ENCODE measurements at places on chromosomes 11 and 22.

GRCh38 chr22:32556159-32556558, 81.5 kb downstream of the FBXO7 start:
- DNase-seq, result no peak

DNA sequence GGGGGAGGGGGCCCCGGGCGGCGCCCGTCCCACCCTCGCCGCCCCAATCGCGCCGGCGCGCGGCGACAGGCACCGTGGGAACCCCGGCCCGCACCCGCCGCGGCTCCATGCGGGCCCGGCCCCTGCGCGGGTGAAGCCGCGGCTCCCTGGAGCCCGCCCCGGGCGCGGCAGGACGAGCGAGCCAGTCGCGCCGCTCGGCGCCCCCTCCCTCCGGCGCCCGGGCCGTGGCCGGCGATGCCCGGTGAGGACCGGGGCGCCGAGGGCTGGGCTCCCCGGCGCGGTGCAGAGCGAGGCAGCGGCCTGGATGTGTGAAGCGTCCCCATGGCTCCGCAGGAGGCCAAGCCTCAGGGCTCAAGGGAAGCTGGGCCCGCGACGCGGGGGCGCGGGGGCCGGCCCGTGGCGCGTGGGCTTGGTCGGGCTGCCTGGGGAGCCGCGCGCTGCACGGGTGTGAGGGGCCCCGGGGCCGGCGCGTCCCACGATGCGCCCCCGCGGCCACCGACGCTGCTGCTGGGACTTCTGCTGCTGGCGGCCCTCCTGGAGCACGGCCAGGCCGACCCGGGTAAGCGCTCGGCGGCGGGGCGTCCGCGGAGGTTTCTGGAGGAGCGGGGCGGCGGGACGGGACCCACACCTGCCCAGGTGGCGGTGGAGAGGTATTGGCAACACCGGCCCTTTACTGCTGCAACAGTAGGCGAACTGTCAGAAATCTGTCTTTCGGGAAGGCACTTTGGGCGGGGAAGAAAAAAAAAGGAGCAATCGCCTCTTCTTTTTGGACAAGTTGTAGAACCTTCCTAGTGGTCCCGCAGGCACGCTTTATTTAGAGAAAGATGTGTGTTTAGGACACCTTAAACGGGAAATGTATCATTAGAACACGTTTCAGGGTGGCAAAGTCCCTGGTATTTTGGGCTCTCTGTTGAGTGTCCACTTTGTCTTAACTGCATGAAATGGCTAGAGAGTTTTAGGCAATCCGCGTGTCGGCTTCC, 119.4 kb downstream of the HIPK3 start:
- DNase-seq, result no peak

DNA sequence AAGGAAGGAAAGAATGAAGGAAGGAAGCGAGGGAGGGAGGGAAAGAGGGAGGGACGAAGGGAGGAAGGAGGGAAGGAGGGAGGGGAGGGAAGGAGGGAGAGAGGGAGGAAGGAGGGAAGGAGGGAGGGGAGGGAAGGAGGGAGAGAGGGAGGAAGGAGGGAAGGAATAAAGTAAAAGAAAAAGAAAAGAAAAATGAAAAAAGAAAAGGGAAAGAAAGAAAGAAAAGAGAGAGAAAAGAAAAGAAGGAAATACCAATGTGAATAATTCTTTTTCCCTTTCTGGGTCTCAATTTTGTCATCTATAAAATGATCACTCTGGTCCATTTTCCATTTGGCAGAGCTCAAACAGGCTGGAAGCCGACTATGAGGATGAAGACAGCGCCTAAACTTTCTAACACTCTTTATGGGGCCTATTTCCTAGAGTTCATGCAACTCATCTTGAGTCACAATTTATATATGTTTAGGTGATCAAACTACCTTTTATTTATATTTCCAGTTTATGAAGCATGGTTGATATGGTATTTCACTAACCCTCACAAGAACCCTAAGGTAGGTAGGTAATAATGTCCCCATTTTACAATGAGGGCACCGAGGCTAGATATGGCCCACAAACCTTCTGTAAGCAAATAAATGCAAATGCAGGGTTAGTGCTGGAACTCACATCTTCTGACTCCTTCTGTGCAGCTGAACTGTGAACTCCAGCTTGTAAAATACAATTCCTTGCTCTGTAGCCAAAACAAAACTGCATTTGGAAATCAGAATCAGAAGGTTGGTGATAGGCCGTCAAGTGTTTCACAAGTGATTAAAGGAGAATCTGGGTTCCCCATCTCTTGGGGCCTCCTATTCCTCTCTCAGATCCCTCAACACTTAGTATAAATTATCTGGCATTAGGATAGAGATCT, 434.3 kb downstream of the ETS1 start:
- DNase-seq, result no peak

DNA sequence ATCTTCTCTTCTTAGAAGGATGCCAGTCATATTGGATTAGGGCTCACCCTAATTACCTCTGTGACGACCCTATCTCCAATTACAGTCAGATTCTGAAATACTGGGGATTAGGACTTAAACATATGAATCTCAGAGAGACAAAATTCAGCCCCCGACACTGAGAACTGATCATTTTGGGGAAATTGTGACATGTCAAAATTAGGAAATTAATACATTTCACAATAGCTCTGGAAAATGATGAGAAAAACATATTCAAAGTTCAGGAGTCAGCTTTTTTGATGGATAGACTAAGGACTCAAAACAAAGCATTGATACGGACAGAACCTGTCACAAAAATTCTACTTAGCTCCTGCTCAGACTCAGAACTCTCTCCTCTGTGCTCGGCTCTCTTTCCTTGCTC, 40.8 kb downstream of the COMMD9 start:
- DNase-seq, result no peak

GRCh38 chr11:134537296-134537695, 125.3 kb upstream of the B3GAT1 start:
- no peak for DNase-seq

GRCh38 chr11:112771851-112772250, 189.4 kb upstream of the NCAM1 start:
- DNase-seq, result no peak

DNA sequence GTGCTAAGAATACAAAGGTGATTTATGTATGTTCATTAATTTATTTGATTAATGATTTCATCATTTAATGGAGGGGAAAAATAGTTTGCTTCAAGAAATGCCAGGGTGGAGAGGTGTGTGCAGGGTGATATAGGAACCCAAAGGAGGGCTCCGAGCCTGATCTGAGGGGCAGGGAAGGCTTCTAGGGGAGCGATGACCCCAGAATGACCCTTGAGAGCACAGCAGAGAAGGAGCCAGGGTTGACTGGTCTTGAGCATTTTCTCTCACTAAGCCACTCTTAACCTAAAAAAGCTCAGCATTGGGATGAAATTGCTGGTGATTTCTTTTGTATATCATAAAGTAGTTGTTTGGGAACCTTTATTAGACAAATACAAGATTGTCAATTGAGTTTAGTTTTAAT, 35.1 kb downstream of the HIPK3 start:
- DNase-seq, result no peak

DNA sequence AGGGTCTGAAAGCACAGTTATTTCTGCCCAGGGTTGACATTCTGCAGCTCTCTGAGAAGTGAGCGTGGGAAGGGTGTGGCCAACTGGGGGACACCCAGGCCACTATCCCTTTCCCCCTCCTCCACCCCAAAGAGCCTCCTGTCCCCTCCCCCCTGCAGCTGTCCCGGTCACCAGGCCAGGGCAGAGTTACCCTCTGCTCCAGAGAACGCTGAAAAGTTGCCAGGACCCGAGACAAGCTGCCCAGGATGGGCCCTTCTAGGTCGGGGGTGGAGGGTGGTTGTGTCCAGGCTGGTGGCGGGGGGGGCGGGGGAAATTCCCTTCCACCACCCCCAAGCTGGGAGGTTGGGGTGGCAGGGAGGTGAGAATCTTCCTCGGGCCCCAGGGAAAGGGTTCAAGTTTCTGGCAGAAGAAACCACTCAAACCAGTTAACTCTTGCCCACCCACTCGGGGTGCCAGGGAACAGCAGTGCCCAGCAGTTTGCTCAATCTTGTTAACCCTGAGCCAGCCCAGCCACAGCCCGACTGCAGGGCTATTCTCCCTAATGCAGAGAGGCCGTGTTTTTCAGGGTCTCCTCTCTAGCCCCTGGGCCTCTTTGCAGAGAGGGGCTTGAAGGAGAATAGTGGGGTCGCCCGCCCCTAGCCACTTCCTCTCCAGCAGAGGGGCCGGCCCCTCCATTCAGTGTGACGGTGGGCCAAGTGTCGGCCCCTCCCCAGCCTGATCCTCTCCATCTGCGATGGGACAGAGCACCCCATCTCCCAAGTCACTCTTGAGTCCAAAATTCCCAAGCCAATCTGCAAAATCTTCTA, 697 bp downstream of the LGALS1 start:
- no peak for DNase-seq

GRCh38 chr22:49237703-49238102, 590.0 kb downstream of the BRD1 start:
- DNase-seq, result no peak

DNA sequence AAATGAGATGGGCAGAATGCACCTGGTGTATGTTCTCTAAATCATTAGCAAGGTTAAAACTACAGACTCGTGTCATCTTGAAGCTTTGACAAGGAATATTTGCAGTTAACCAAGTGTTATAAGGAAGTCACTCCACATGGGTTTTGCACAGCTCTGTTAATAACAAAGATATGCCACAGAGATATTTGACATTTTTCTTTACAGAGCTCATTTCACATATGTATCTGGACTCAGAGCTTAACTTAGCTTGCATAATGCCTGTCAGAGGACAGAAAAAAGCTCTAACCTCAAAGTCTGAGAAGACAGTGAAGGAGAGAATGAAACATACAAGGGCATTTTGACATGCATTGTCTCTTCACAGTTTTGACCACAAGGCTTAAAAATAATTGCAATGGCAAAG, 105.5 kb downstream of the C11orf87 start:
- no peak for DNase-seq

DNA sequence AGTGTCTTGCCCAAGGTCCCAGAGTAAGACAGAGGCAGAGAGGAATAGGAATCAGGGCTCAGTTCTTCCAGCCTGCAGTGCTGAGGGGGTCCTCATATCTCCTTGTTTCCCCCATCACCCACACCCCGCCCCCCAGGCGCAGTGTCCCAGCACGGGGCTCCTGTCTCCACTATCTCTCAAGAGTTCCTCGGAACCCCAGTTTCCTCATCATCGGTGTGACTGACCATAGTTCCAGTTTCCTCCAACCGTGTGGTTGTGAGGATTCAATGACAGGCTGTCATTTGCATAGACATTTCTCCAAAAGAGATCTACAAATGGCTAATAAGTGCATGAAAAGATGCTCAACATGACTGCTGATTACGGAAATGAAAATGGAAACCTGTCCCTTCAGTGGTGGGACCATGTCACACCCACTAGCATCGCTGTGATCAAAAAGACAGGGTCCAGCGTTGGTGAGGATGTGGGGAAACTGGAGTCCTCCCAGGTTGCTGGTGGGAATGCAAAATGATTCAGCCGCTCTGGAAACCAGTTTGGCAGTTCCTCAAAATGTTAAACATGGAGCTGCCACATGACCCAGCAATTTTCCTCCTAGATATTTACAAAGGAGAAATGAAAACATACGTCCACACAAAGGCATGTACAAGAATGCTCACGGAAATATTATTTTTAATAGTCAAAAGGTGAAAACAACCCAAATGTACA, 31.8 kb upstream of the PDGFB start:
- no peak for DNase-seq

DNA sequence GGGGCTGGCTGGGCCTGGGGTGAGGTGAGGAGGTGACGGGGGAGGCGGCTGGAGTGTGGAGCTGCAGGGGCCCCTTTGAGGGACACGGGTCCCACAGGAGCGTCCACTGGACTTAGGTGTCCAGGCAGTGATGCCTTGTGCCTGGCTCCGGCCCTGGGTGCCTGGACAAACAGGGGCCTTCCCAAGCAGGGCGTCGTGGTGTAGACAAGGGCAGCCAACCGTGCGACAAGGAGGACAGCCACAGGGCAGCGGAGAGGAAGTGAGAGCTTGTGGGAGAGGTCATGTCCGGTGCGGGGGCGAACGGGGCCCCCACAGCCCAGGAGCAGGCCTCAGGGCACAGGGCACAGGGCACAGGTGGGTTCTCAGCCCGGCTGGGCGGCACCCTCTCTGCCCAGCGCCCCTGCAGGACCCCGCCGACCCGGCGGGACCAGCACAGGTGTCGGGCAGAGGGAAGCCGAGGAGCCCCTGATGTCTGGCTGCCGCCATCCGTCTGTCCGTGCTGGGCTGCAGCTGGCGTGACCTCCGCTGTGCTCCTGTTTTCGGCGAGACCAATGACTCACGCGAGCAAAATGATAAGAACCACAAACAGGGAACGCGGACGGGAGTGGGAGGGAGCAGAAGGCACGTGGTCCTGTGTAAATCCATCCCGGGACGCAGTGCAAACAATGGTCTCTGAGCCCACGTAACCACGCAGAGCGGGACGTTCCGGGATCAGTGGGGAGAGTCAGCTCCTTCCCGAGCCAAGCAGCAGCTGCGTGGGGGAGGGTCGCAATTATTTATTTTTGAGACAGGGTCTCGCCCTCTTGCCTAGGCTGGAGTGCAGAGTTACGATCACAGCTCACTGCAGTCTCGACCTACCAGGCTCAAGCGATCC, 49.1 kb upstream of the A4GALT start:
- no peak for DNase-seq

DNA sequence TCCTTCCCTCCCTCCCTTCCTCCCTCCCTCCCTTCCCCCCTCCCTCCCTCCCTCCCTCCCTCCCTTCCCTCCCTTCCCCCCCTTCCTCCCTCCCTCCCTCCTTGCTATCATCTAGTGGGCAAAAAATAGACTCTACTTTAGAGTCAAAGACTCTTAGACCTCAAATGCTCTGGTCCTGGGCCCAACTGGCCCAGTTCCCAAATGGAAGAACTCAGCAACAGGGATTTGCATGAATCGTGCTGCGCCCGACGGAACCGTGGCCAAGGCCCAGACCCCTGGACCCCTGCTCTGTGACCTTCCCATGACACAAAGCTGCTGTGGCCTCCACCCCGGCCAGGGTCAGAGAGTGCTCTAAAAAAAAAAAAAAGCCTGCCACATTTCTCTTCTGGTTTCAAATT, 97.4 kb downstream of the WNT7B start:
- DNase-seq, result no peak

DNA sequence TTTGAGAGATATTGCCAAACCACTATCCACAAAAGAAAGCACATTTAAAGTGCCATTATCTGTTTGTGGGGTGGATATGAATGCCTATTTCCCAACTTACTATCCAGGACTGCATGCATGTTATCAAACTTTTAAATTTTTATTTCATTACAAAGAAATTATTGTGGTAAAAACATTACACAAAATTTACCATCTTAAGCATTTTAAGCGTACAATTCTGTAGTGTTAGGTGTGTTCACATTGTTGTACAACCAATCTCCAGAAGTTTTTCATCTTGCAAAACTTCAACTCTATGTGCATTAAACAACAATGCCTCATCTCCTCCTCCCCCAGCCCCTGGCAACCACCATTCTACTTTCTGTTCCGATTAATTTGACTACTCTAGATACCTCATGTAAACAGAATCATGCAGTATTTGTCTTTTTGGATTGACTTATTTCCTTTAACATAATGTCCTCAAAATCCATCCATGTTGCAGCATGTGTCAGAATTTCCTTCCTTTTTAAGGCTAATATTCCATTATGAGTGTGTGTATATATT, 17.6 kb upstream of the CD44 start:
- DNase-seq, result no peak

GRCh38 chr11:19433367-19433766, 192.6 kb upstream of the E2F8 start:
- no peak for DNase-seq

Data from stimulated activated CD8-positive, alpha-beta memory T cell treated with anti-CD3 and anti-CD28 coated beads, Interleukin-4, amount 100 ng/mL, for 1 hour (primary cell).